ENCODE measurements at places on chromosomes 4 and X. TPM values are rescaled to one million over a fixed set of nuclear protein-coding genes. Genes with fewer than 3 reads are reported as not detected.

The RHOXF2B gene
- total RNA-seq = not detected

The NOA1 gene
- total RNA-seq = 17.5 TPM

The AMOT gene
- total RNA-seq = 343 TPM

The GPM6B gene
- 7.0 TPM for total RNA-seq

The UGT2B7 gene
- not detected for total RNA-seq

The ANAPC4 gene
- total RNA-seq = 35.6 TPM

The IQCM gene
- 0.94 TPM for total RNA-seq

The GJB1 gene
- not detected for total RNA-seq

The ZCCHC4 gene
- total RNA-seq = 15.4 TPM

The TMEM47 gene
- 11.8 TPM for total RNA-seq

The MGAT4D gene
- not detected for total RNA-seq

The PTPN13 gene
- total RNA-seq = 42.9 TPM

The SUPT20HL1 gene
- not detected for total RNA-seq

The DDIT4L gene
- total RNA-seq = 6.9 TPM

The LYAR gene
- total RNA-seq = 12.6 TPM

The CFI gene
- 485 TPM for total RNA-seq

The TRIM2 gene
- 48.8 TPM for total RNA-seq

The PNMA3 gene
- 10.3 TPM for total RNA-seq

The TEC gene
- total RNA-seq = 3.5 TPM

The FATE1 gene
- total RNA-seq = not detected

The CRMP1 gene
- total RNA-seq = 16.5 TPM

The TLL1 gene
- 1.5 TPM for total RNA-seq

The GCNA gene
- 1.1 TPM for total RNA-seq

The PSAPL1 gene
- not detected for total RNA-seq

The TEX11 gene
- not detected for total RNA-seq

The DRD5 gene
- total RNA-seq = 0.09 TPM

The IGSF1 gene
- 8.8 TPM for total RNA-seq

The AFAP1 gene
- total RNA-seq = 75.4 TPM

The GAGE12F gene
- not detected for total RNA-seq

The SPCS3 gene
- 113 TPM for total RNA-seq

The ZNF141 gene
- 32.5 TPM for total RNA-seq

The ETDA gene
- total RNA-seq = not detected

The LINC00632 gene
- 308 TPM for total RNA-seq

The USP17L10 gene
- not detected for total RNA-seq

The TKTL1 gene
- 0.38 TPM for total RNA-seq

The MAGEA1 gene
- not detected for total RNA-seq

The ALB gene
- total RNA-seq = 0.59 TPM

The BANK1 gene
- 0.87 TPM for total RNA-seq

The YY2 gene
- total RNA-seq = 3.7 TPM
